Glutamatergic neuron (in vitro differentiated cells): ENCODE measurements at places on chromosomes 12 and 14.

- DNase-seq: no peak
Measured at GRCh38 chr14:103131580-103131979, 8.3 kb downstream of the TNFAIP2 start.

GRCh38 chr12:93448796-93449195, 7.0 kb upstream of the UBE2N start:
- no peak for DNase-seq

DNA sequence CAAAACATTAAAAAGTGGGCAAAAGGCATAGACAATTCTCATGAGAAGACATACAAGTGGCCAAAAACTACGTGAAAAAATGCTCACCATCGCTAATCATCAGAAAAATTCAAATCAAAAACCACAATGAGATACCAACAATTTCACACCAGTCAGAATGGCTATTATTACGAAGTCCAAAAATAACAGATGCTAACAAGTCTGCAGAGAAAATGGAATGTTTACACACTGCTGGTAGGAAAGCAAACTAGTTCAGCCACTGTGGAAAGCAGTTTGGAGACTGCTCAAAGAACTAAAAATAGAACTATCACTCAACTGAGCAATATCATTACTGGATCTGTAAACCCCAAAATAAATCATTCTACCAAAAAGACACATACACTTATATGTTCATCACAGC, 76.2 kb downstream of the PRKD1 start:
- no peak for DNase-seq

- no peak for DNase-seq
Measured at GRCh38 chr12:100197486-100197885, 3.1 kb upstream of the ACTR6 start.

DNA sequence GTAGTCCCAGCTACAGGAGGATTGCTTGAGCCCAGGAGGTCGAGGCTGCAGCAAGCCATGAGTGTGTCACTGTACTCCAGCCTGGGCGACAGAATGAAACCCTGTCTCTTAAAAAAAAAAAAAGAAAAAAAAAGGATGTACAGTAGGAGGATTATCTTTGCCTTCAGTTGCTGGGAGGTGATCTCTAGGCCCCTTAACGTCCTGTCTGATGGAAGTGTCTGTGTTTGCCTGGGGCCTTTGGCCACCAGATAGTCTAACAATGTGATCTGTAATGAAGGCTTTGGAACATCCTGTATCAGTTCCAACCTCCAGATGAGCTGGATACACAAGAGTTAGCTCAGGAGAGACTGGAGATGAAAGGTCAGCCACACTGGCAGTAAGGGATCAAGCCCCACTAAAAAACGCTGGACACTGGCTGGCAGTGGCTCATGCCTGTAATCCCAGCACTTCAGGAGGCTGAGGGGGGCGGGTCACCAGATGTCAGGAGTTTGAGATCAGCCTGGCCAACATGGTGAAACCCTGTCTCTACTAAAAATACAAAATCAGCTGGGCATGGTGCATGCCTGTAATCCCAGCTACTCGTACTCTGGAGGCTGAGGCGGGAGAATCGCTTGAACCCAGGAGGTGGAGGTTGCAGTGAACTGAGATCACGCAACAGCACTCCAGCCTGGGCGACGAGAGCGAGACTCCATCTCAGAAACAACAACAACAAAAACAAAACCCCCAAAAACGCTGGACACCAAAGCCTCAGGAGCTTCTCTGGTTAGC, 19.0 kb upstream of the HNF1A start:
- no peak for DNase-seq

DNA sequence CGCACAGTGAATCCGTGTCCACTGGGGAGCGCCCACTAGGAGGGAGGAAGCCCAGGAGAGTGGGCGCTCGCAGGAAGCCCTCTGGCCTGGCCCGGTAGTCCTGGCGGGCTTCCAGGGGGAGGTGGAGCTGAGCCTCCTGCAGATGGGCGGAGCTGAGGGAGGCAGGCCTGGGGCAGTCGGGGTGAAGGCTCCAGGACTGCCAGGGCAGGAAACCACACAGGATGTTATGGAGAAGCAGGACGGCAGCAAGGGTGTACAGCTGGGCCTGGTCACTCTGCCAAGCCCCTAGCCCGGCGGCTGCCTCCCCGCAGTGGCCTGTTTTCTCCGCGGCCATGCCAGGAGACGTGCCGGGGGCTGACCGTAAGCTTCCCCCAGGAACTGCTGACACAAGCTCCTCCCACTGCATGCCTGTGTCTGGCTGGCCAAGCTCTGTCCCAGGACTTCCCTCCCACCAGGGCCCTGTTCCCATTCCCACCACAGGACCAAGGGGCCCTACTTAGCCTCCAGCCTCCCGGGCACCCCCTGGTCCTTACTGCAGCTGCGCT, 143.4 kb upstream of the C14orf180 start:
- no peak for DNase-seq

DNA sequence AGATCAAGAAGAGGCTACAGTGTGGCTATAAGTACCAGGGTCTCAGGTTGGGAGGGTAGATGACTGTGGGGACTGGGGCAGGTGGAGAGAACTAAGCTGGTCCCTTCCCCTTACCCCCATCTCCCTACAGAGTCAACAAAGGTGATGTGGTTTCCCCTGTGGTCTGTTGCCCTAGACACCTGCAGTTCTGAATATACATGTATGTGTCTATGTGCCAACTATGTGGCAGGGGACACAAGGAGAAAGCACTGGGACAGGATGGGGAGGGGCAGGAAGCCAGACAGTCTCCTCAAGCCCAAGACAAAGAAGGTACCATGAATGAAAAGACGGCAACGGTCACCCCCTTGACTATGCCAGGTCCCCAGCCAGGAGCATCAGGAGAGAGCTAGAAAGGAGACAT, 4.5 kb upstream of the HDAC7 start:
- DNase-seq: no peak

- no peak for DNase-seq
Measured at GRCh38 chr14:95445676-95446075, 70.8 kb downstream of the SYNE3 start.

GRCh38 chr14:81682134-81682533, 148.5 kb upstream of the SEL1L start:
- no peak for DNase-seq

DNA sequence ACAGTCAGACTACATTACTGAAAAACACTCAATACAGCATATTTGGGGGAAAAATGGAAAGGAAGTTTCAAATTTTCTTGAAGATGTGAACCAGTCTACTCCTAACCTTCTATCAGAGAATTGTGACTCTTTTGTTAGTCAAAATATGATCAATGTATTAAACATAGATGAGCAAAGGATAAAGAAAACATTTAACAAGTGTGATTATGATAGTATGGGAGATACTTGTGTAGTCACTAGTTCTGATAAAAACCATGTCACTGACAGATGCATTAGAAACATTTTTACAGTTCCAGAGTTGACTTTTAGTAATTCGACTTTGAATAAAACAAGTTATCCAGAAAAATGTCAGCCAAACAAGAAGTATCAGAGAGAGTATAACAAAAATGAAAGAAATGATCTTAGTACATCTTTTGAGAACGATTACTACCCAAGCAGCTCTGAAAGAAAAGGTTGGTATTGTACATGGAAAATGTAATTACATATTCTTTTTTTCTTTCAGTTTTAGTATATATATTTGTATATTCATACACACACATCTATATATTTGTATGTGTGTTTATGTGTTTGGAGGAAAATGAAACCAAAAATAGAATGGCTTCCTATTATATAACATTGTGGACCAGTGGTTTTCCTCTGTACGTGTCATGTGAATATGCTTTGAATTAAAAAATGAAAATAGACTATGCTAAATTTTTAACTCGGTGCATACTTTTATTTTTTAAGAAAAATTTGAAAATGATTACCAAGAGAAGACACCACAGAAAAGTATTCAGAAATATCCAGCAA, 63.3 kb upstream of the ABCD2 start:
- DNase-seq: no peak

DNA sequence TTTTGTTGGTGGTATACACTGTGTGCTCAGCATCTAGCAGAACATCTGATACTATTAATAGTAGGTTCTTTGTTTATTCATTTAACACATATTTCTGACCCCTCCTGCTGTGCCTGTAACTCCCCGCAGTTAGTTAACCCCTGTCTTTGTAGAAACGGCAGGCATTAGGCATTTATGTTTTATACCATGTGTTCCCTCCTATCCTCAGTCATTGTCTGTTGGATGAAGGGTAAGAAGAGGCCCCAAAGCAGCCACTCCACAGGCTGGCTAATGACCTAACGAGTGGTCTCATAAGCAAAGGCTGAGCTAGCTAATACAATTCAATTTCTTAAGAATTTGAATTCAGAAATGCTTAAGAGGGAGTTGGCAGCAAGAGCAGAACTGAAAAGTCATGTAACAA, 170.8 kb downstream of the TMX1 start:
- DNase-seq: no peak

DNA sequence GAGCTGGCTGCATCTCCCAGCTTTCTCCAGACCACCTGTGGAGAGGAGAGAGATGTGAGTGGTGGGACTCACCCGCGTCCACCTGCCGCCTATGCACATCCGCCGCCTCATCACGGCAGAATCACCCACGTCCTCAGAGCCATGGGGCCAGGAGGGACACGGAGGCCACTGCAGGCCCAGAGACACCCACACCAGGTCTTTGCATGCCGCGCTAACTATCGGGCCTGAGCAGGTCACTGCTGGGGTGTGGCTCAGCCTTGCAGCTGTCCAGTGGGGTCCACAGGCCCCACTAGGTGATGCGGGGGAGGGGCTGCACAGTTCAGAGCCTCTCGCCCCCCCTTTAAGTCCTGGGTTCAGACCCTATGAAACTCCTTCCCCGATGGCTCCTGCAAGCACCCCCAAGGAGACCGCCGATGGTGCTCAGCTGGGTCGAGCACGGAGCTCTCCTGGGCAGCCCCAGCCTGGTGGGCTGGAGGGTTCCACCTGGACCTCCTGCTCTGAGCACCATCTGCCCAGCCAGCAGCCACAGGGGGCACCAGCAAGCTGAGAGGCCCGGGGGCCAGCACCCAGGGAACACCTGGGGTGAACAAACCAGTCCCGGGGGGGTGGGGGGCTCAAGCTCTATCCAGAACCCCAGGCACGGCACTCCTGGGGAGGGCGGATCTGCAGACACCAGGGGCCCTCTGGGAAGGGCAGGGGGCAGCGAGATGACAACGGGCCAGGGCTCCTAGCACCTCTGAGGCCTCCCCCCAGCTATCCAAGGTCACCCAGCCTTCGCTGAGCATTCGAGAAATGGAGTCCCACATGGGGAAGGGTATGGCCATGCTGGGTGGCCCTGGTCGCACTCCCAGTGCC, 34.3 kb downstream of the CCNK start:
- DNase-seq: no peak

- DNase-seq: no peak
Measured at GRCh38 chr12:42801271-42801670, 211.7 kb upstream of the PRICKLE1 start.

DNA sequence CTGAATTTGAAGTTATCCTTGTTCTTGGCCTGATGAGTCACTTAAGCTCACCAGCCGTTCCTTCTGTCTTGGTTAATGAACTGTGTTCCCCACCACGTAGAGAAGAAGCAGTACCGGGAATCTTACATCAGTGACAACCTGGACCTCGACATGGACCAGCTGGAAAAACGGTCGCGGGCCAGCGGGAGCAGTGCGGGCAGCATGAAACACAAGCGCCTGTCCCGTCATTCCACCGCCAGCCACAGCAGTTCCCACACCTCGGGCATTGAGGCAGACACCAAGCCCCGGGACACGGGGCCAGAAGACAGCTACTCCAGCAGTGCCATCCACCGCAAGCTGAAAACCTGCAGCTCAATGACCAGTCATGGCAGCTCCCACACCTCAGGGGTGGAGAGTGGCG, 68.2 kb downstream of the FRMD6 start:
- DNase-seq: no peak

- no peak for DNase-seq
Measured at GRCh38 chr12:67154901-67155300, 114.3 kb upstream of the CAND1 start.

DNA sequence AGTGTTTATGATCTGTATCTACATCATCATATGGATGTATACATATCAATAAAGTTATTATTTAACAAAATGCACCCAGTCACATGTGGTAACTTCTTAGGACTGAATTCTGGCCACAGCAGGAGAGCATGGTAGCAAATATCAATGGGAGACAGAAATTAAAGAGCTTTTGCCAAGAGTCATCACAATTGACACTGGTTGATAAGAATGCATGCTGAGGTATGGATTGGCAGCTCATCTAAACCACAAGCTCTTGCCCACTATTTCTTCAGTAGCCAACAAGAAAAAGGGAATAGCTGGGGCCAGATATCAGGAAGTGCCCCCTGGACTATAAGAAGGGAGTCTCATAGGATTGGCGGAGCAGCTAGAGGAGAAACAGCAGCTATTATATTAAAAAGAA, 9.4 kb upstream of the PTGR2 start:
- no peak for DNase-seq
